ENCODE measurements at places on chromosomes 5 and 9.

GRCh38 chr9:34502891-34503290 lies 19.9 kb downstream of the ENHO start:
- no peak for DNase-seq

- DNase-seq = peak; percentile 25
Measured at GRCh38 chr9:133563291-133563796, 28.8 kb downstream of the ADAMTSL2 start.

- peak; percentile 82 for DNase-seq
Measured at GRCh38 chr5:136174021-136174659, 18.8 kb downstream of the SMIM32 start.

DNA sequence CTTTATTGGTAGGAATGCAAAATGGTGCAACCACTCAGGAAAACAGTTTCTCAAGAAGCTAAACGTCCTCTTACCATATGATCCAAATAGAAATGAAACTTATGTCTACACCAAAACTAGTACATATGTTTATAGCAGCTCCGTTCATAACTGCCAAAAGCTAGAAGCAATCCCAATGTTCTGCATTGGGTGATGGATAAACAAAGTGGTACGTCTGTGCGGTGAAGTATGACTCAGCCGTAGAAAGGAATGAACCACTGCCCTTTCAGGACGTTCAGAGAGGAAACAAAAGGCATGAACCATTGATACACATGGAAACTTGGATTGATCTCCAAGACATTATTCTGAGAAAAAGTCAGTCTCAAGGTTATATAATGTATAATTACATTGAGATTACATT lies 27.6 kb downstream of the HNRNPH1 start:
- DNase-seq = no peak

DNA sequence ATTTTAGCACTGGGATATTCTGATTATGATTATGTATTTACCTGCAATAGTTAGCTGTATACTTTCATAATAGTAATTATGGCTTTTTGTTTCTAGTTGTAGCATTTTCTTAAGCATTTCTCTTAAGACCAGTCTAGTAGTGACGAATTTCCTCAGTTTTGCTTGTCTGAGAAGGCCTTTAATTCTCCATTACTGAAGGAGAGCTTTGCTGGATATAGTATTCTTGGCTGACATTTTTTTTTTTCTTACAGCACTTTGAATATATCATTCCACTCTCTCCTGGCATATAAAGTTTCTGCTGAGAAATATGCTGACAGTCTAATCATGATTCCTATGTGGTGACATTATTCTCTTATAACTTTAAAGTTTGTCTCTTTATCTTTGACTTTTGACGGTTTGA lies 181.1 kb upstream of the DMRTA1 start:
- no peak for DNase-seq

GRCh38 chr5:137833463-137833862 lies 34.2 kb upstream of the MYOT start:
- DNase-seq = peak; percentile 15

Measured in hematopoietic multipotent progenitor cell treated with erythropoietin and hydrocortisone succinate and interleukin-3 and kit ligand, for 8 days (in vitro differentiated cells).